Activated CD4-positive, alpha-beta T cell treated with anti-CD3 and anti-CD28 coated beads, Interleukin-2, amount 10 ng/mL, durations not matched to agents 7 days and 5 days (primary cell): ENCODE measurements at places on chromosomes 3 and 15. TPM values are rescaled to one million over a fixed set of nuclear protein-coding genes. Genes with fewer than 3 reads are reported as not detected.

Gene PLCB2
- total RNA-seq: 196 TPM

Gene SEMA3B
- total RNA-seq: 0.60 TPM

Gene ITIH3
- total RNA-seq: not detected

- no peak for DNase-seq
Measured at GRCh38 chr3:73716418-73716817, 91.7 kb upstream of the PDZRN3 start.
